LoVo (cell line): ENCODE measurements at places on chromosomes 5 and 9.

- DNase-seq = peak; percentile 43
Observed at GRCh38 chr5:132506094-132506692, 15.6 kb upstream of the IRF1 start.

GRCh38 chr5:38426490-38426889 lies 130.0 kb downstream of the LIFR start:
- no peak for DNase-seq

DNA sequence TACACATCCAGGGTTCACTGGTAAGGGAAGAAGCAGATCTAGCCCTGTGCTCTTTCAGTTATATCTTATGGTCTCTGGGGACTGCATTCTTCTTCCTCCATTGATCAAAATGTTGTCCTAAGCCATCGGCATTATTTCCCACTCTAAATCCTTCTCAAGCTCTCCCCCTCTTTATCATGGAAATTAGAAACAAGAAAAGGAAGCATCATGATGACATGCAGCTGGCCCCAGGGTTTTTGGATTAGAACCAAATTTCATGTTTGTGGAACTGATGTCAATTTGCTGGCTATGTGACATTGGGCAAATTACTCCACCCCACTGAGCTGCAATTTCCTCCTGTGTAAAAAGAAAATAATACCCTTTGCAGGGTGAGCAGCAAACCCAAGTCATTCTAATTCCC lies 39.5 kb downstream of the MFAP3 start:
- no peak for DNase-seq

DNA sequence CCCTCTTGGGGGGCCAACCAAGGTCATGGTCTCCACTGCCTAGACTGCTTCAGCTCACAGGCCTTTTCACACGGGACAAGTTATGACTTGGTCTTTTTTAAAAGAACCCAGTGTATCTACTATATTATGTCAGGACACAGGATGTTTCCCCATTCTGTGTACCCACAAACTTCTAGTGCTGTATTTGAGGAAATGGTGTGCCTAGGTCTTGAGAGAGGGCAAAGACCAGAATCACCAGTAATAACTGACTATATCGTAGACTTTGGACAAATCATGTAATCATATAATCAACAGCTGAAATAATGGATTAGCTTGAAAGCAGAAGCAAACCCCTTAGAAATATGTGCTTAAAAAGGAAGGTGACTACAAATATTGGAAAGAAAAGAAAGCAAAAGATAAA lies 133.3 kb downstream of the ARL15 start:
- no peak for DNase-seq

DNA sequence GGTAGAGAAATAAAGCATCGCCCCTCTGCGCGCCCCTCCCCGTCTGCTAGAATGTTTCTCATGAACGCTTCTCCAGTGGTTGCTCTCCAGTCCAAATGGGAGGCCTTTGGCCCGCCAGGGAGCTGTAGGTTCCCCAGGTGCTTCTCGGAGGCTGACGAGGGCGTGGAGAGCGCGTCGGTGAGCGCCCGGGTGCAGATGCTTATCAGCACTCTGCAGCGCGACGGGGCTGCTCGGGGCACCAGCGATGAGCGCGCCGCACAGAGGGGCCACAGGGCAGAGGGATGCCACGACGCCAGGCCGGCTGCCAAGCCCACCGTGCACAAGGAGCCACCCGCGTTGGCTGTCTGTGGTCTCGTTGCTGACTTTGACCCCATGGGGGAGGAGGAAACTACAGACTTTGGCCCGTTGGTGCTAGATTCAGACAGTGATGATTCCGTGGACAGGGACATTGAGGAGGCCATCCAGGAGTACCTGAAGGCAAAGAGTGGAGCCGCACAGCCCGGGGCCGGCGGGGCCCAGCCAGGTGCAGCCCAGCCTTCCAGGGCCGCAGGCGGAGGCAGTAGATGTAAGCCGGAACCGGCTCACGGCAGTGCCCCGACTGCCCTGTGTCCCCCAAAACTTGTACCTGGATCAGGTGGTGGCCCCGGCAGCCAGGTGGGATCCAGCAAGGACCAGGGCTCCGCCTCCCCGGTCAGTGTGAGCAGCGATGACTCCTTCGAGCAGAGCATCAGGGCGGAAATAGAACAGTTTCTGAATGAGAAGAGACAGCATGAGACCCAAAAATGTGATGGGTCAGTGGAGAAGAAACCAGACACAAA lies 5.1 kb downstream of the PPP1R26 start:
- no peak for DNase-seq

- DNase-seq = peak; percentile 26
Observed at GRCh38 chr5:157026789-157027424, 32.0 kb downstream of the HAVCR1 start.

GRCh38 chr5:133658327-133658726 lies 46.0 kb upstream of the FSTL4 start:
- DNase-seq = no peak

- DNase-seq = peak; percentile 82
Observed at GRCh38 chr9:124812441-124812876, 35.5 kb downstream of the OLFML2A start.

- DNase-seq = peak; percentile 33
Observed at GRCh38 chr5:35651002-35651756, 33.5 kb downstream of the SPEF2 start.

DNA sequence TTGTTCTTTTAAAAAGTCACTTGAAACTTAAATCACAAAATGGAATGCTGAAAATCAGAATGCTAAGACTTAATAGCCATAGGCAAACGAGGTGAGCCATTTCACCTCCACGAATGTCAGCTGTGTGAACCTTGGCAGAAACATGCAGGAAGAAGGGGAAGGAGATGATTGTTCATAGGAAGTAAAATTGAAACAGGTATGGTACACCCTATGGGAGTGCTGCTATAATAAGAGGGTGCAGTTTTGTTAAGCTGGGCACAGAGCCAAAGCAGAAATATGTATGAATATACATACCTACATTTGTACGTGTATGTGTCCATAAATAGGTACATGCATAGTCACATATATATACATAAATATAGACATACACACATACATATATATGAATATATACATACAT lies 51.0 kb upstream of the SPINK5 start:
- no peak for DNase-seq

- DNase-seq = no peak
Observed at GRCh38 chr5:74446725-74447241, 193.7 kb downstream of the ENC1 start.

DNA sequence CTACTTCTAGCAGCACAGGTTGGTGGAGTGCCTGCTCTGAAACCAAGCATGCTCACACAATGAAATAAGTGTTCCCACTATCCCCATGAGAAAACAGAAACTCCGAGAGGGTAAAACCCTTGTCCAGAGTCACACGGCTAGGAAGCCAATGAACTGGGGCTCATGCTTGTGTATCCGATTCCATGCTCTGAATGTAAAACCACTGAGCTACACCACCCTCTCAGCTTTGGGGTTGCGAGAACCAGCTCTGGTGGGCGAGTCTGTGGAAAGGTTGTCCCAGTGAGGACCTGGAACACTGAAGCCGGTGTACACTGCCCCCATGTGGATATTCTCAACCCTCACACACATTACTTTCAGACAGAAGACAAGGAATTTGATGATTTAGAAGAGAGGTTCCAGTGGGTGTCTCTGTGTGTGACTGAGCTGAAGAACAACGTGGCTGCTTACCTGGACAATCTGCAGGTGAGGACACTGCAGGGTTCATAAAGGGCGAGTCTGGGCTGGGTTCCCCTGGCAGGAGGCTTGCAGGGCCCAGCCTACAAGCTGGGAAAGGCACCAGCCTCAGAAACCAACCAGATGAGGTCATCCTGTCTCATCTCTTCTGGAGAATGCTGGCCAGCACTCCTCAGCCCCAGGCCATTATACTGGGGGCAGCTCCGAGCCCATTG lies 37.4 kb downstream of the ARHGEF37 start:
- peak; percentile 65 for DNase-seq

DNA sequence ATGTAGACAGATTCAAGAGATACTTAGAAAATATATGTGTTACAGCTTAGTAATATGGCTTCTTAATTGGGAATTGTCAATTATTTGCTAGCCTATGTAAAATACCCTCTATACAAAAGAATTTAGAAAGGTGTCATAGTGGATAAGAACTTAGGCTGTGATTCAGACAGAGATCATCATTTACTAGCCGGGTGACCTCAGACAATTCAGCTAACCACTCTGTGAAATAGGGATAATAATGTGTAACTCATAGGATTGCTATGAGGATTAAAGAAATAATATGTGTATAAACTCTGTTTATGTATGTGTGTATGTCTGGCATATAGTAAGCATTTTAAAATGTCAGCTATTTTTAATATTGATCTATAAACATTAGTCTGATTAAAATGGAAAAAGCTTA lies 5.9 kb upstream of the LARS1 start:
- DNase-seq = no peak

DNA sequence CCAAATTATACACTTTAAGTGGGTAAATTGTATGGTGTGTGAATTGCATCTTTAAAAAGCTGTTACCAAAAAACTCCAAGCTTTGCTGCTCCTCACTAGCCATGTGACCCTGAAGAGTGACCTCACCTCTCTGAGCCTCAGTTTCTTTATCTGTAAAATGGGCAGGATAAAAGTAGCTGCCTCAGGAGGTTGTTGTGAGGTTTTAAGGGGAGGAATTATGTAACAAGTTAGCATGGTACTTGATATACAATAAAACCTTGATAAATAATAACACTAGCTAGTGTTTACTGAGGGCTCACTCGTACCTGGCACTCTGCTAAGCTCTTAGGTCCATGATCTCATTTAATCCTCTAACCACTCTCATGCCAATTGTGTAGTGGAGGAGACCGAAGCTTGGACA lies 19.0 kb upstream of the PHF19 start:
- no peak for DNase-seq

GRCh38 chr9:84303061-84303460 lies 37.5 kb downstream of the SLC28A3 start:
- DNase-seq = no peak

- no peak for DNase-seq
Observed at GRCh38 chr9:77769246-77769645, 121.1 kb upstream of the GNA14 start.

DNA sequence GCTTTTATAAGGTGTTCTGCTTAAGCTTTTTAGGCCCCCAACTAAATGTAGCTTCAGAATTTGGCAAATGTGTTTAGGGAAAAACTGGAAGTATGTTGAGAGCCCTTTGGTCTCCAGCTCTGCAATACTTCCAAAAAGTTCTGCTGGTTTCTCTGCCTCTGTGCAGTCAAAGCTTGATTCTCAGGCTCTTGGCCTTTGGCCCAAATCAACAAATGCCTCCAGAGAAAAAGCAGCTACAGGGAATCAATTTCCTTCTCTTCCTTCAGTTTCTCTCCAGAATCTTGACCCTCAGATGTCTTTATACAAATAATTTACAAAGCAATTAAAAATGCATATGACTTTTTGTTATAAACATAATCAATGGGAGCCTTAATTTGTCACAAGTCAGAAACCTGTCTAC lies 235.7 kb downstream of the COMMD10 start:
- no peak for DNase-seq
